ENCODE measurements at places on chromosomes 1 and 21. TPM values are rescaled to one million over a fixed set of nuclear protein-coding genes. Genes with fewer than 3 reads are reported as not detected.

The C1orf226 gene
- total RNA-seq: 1.3 TPM

The YBEY gene
- total RNA-seq: 30.1 TPM

The KLF17 gene
- total RNA-seq: 0.67 TPM

The VASH2 gene
- total RNA-seq: 3.4 TPM

The FCRL2 gene
- not detected for total RNA-seq

The CLCA4 gene
- not detected for total RNA-seq

The PLA2G2F gene
- not detected for total RNA-seq

The LCE1B gene
- total RNA-seq: not detected

The CRP gene
- total RNA-seq: not detected

The TACSTD2 gene
- total RNA-seq: not detected

The NID1 gene
- total RNA-seq: 7.7 TPM

The SRP9 gene
- 241 TPM for total RNA-seq

The MMEL1 gene
- total RNA-seq: not detected

The ARL8A gene
- 44.0 TPM for total RNA-seq

The LCE1C gene
- total RNA-seq: not detected

The ACTA1 gene
- total RNA-seq: 0.15 TPM

The RPTN gene
- total RNA-seq: not detected

The PALMD gene
- total RNA-seq: 0.46 TPM

The FCRL6 gene
- not detected for total RNA-seq

The S100A6 gene
- total RNA-seq: 3,724 TPM

The AUNIP gene
- total RNA-seq: 6.7 TPM

The TFF2 gene
- not detected for total RNA-seq

The FAM177B gene
- not detected for total RNA-seq

The OR6K3 gene
- total RNA-seq: not detected

The CHODL gene
- total RNA-seq: not detected

The FCRL4 gene
- not detected for total RNA-seq

The PLEKHA6 gene
- 37.8 TPM for total RNA-seq

The F5 gene
- total RNA-seq: 0.07 TPM

Data from A549 treated with GW870086 at 1 μM for 4 hours (cell line).